ENCODE measurements at places on chromosomes 1 and 21.
A peak's percentile ranks its signal among the peaks of the same experiment; 100 is the strongest.

GRCh38 chr1:115411371-115412063 is 73.5 kb upstream of the NGF start:
- H3K27me3 ChIP-seq: no peaks in the 10 kb centered on the region
- peaks cover 1% of the 10 kb centered on the region for H3K36me3 ChIP-seq
- H3K4me1 ChIP-seq: no peaks in the 10 kb centered on the region
- no peak overlapping the region for H3K4me3 ChIP-seq

DNA sequence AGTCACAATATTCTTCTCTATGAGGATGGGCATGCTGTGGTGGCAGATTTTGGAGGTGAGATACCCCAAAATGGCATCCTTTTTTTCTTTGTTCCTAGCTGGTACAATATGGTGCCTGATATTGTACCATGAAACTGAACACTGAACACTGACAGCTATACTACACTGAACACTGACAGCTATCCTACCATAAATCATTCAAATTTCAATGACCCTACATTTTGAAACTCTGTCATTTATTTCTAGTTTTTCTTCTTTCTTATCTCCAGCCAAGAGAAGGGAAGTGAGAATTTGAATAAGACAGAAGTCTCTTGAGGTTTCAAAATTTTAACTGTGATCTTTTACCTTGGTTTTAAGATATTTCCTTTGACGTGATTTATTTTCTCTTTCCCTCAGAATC is 76.3 kb downstream of the LRRC53 start:
- H3K4me3 ChIP-seq: no peak overlapping the region
- H3K4me1 ChIP-seq: no peaks in the 10 kb centered on the region
- H3K36me3 ChIP-seq: no peaks in the 10 kb centered on the region
- H3K27me3 ChIP-seq: no peaks in the 10 kb centered on the region
- H3K27ac ChIP-seq: no peak overlapping the region

DNA sequence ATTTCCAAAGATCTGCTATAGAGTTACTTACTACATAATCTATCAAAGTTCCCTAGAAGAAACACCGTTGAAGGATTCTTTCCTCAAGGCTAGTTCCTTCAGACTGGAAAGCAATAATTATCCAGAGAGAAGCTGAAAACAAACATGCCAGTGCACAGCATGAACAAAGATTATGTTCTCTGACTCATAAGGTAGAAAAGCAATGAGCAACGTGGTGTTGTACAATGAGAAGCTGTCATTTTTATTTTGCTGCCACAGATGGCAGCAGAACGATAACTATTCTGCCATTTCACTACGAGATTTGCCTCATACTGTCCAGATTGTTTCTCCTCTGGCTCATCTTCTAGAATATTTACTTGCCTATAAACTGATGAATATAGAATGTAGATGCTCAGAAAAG is 10.7 kb downstream of the EXTL2 start:
- DNase-seq: no peak
- no peak overlapping the region for H3K4me3 ChIP-seq
- H3K36me3 ChIP-seq: peaks cover 13% of the 10 kb centered on the region
- no peaks in the 10 kb centered on the region for H3K27me3 ChIP-seq
- H3K4me1 ChIP-seq: no peaks in the 10 kb centered on the region
- no peak overlapping the region for H3K27ac ChIP-seq

DNA sequence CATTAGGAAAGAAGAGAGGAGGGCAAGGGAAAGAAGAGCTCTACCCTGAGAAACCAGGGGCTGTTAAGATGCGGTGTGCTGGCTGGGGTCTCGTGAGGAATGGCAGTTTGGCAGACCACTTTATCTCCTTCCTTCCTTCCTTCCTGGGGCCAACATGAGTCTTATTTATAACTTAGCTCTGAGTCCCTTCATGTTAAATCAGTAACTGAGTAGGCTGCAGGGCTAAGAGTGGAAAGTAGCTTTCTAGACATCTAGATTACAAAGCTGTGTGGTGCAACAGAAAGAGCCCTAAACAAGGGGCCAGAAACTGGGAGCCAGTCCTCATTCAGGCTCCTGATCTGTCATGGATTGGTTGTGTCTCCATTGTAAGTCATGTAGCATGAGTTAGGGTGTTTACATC is 135.4 kb upstream of the DUSP10 start:
- no peaks in the 10 kb centered on the region for H3K36me3 ChIP-seq
- H3K27ac ChIP-seq: no peak overlapping the region
- no peak overlapping the region for H3K4me3 ChIP-seq
- no peaks in the 10 kb centered on the region for H3K27me3 ChIP-seq
- DNase-seq: no peak
- H3K4me1 ChIP-seq: no peaks in the 10 kb centered on the region

GRCh38 chr1:181398544-181398943 is 84.8 kb upstream of the CACNA1E start:
- H3K4me1 ChIP-seq: no peaks in the 10 kb centered on the region
- H3K36me3 ChIP-seq: no peaks in the 10 kb centered on the region
- no peak overlapping the region for H3K27ac ChIP-seq
- H3K4me3 ChIP-seq: no peak overlapping the region
- no peak for DNase-seq

DNA sequence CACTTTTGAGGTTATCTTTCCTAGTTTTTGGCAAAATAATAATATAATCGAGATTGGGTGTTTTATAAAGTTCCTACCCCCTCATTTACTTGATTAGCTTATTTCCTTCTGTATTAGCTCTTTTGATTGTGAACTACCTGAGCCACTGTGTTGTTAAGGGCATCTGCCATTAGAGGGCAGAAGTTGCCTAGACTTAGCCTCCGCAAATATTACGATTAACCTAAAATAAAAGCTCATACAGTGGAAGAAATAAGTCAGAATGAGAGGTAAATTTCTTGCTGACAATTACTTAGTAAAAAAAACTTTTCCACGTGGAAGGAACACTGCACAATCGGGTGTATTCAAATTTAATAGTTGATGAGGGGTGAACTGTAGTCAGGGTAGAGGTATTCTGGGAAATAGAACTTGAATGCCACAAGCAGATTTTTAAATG is 2.3 kb downstream of the H3-3A start:
- no peak overlapping the region for H3K27ac ChIP-seq
- H3K4me3 ChIP-seq: peak overlapping the region; percentile 88
- no peaks in the 10 kb centered on the region for H3K27me3 ChIP-seq
- H3K4me1 ChIP-seq: no peaks in the 10 kb centered on the region

DNA sequence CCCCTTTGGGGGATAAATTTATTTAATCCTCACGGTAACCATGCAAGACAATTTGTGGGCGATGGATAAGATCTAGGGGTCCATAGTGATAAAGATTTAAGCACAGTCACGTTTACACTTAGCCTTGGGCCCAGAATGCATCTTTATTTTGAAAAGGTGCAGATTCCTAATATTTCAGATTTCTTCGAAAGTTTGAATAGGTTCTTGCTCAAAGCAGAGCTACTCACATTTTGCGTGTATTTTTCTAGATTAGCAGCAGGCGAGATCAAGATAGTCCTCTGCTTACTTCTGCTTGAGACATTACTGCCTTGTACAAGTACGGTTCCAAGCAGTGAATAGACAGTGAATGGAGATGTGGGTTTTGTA is 647 bp downstream of the TSEN15 start:
- no peak overlapping the region for H3K27ac ChIP-seq
- peaks cover 3% of the 10 kb centered on the region for H3K4me1 ChIP-seq

GRCh38 chr1:210920716-210921694 is 212.9 kb downstream of the KCNH1 start:
- H3K27me3 ChIP-seq: no peaks in the 10 kb centered on the region
- no peak overlapping the region for H3K4me3 ChIP-seq
- H3K36me3 ChIP-seq: no peaks in the 10 kb centered on the region
- H3K4me1 ChIP-seq: no peaks in the 10 kb centered on the region
- DNase-seq: no peak
- no peak overlapping the region for H3K27ac ChIP-seq

GRCh38 chr1:240332672-240333071 is 241.0 kb downstream of the FMN2 start:
- H3K27me3 ChIP-seq: no peaks in the 10 kb centered on the region
- DNase-seq: no peak
- H3K36me3 ChIP-seq: no peaks in the 10 kb centered on the region
- H3K4me3 ChIP-seq: no peak overlapping the region

DNA sequence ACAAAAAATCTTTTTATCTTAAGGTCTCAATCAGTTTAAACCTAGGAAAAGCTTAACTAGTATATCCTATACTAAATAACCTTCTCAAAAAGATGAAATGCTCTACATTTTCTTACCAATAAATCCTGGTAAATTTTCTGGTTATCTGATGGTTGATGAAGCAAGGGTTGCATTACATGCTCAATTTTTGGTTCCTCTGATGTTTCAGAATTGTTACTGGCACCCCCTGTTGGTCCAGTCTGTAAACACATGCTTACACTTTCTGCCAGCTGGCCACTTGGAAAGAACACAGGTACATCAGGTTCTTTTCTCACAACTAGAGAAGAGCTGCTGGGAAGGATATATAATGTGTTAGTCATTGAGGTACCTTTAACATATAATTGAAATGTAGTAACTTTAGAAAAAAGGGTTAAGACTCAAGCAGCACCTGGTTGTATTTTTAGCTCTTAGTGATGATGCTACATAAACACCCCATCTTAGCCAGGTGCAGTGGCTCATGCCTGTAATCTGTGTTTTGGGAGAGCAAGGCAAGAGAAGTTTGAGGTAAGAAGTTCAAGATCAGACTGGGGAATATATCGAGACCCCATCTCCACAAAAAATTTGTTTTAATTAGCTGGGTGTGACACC is 30.9 kb upstream of the TAL1 start:
- H3K4me1 ChIP-seq: no peaks in the 10 kb centered on the region
- no peaks in the 10 kb centered on the region for H3K27me3 ChIP-seq
- peaks cover 46% of the 10 kb centered on the region for H3K36me3 ChIP-seq
- H3K27ac ChIP-seq: no peak overlapping the region
- DNase-seq: peak; percentile 44
- H3K4me3 ChIP-seq: no peak overlapping the region

DNA sequence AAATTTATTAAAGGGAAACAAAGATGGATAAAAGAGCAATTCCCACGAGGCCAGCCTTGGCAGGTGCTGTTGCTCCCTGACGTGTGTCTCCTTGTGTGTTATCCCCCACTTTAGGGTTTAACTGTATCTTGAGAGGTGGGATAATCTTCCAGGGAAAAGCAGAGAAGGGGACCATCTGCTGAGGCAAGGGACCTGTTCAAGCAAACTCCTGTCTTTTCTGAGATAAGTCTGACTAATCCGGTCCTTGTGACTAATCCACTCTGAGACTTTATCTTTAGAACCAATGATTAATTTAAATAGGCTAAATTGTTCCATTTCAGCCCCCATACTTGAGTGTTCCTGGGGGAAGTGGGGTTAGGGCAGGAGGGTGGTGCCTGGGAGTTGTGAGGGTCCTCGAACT is 163.6 kb downstream of the CAMTA1 start:
- H3K4me1 ChIP-seq: no peaks in the 10 kb centered on the region
- no peaks in the 10 kb centered on the region for H3K27me3 ChIP-seq
- no peak for DNase-seq
- no peaks in the 10 kb centered on the region for H3K36me3 ChIP-seq
- no peak overlapping the region for H3K4me3 ChIP-seq
- H3K27ac ChIP-seq: no peak overlapping the region

DNA sequence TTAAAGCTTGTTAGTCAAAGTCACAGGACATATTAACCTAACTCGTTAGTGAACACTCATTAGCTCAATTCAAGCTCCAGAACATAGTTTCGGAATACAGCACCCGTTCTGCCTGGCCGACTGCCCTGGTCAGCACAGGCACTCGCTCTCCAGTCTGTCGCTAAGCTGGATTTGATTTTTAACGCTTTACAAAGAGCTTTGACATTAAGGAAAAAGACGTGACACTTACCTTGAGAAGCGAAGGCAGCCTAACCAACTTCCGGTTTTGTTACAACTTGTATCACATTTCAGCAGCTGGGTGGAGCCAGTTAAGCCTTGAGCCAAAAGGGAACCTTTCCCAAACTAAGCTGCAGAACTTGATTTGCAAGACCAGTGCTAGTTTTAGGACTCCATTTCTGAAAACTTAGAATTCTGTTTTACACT is at the start of gene FRRS1:
Gene FRRS1 (minus strand): TSS at position 258 of the 423 bp plus-strand sequence. CDS start 17,867 bp downstream, outside the sequence.
- H3K36me3 ChIP-seq: no peaks in the 10 kb centered on the region
- peak; percentile 72 for DNase-seq
- no peaks in the 10 kb centered on the region for H3K27me3 ChIP-seq
- H3K27ac ChIP-seq: peak within 1 kb of the TSS; percentile 32
- H3K4me1 ChIP-seq: peaks cover 2% of the 10 kb centered on the region

- no peak overlapping the region for H3K27ac ChIP-seq
- H3K36me3 ChIP-seq: no peaks in the 10 kb centered on the region
- H3K4me1 ChIP-seq: no peaks in the 10 kb centered on the region
Observed at GRCh38 chr1:98556521-98557158, 104.9 kb upstream of the SNX7 start.
